Central memory CD4-positive, alpha-beta T cell (primary cell): ENCODE measurements at places on chromosomes 1 and 21.

- DNase-seq: no peak
These were observed 153.3 kb downstream of the TOMM20 start for GRCh38 chr1:234975122-234975940.

DNA sequence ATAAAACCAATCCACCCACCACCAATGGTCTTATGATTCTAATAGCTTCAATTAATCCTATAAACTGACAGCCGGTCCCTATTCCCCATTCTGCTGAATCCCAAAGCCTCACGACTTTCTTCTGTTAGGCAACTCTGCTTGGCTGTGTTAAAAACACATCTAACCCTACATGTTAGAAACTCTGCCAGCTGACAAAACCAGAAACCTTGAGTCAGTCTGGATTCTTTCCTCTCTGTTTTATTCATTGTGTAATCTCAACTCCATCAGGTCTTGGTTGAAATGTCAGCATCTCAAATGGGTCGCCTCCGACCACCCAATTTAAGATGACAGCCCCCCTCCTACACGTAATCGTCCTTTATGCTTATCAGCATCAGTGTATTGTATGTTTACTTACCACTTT lies 312.1 kb downstream of the DISC1 start:
- no peak for DNase-seq

GRCh38 chr1:202205523-202206190 lies 12.1 kb downstream of the LGR6 start:
- DNase-seq: no peak

DNA sequence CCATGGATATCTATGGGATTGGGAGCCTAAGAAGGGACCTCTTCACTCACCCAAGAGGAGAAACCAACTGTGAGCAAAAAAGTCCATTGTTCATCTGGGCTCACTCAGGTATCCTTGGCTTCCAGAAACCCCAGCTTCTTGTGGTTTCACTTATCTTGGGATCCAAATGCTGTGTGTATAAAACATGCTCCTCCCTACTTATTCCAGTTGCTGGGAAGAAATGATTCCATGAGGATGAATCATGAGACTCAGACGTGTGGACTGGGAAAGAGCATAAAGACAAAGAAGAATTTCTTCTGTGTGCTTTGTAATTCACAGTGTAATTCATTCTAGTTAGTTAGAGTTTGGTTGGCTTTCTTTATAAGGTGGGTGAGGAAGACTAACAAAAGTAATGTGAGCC lies 283.7 kb downstream of the ZNF648 start:
- no peak for DNase-seq
